NCI-H446 (cell line): ENCODE measurements at places on chromosomes 7 and 10.

DNA sequence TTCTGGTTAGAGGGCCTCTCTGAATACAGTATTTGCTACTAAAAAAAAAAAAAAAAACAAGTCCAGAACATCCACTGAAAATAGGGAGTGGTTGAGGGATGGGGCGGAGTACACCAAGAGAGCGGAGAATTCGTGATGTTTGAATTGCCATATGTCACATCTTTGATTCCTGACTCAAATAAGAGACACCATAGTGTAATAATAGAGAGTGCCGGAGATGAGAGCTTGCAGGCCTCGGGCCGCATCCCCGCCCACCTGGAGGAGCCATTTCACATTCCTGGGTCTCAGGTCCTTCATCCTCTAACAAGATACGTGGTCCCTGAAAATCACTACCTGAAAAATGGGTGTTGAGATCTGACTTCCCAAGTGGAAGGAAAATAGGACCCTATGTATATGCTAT lies 46.8 kb downstream of the KIAA1549 start:
- DNase-seq = no peak

DNA sequence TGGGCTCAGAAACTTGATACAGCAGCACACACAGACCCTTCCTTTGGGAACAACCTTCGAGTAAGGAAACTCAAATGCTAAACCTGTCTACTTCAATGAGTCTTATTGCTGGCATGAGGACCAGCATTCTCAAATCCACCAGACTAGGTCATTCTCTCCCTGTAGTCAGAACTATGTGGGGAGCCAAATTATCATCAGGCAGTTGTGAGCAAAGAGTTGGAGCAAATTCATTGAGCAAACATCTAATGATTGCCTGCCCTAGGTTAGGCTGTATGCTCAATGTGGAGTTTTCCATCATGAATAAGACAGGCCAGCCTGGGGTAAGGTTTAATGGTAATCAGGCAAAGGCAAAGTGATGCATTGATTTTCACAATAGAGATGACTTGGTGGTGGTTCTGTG lies 3.6 kb downstream of the EPDR1 start:
- no peak for DNase-seq

GRCh38 chr7:158289761-158290523 lies 297.7 kb downstream of the PTPRN2 start:
- no peak for DNase-seq

DNA sequence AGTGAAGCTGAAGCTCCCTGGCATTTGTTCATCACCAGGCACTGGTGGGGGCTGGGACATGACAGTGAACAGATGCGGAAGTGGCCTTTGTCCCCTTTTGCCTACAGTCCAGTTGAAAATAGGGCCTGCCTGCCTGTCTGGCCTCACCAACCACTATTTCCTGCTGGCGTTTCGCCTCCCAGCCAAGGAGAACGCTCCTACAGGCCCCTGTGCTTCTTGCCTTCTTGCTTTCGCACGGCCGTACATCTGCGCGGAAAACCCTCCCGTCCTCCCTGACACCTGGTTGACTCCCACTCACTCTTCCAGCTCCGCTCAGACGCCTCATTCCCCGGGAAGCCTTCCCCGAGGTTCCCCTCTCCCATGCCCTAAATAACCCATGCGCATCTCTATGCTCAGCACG lies 317.3 kb downstream of the PRPF18 start:
- no peak for DNase-seq
